ENCODE measurements at places on chromosomes 2 and 18. TPM values are rescaled to one million over a fixed set of nuclear protein-coding genes. Genes with fewer than 3 reads are reported as not detected.

GRCh38 chr18:48846423-48846932, 104.3 kb downstream of the SMAD7 start:
- no peak overlapping the region for H3K4me3 ChIP-seq
- no peaks in the 10 kb centered on the region for H3K27me3 ChIP-seq
- no peaks in the 10 kb centered on the region for H3K4me1 ChIP-seq
- H3K36me3 ChIP-seq, result no peaks in the 10 kb centered on the region
- no peak for DNase-seq

GRCh38 chr2:19753818-19754217, 148.0 kb downstream of the TTC32 start:
- H3K4me1 ChIP-seq, result no peaks in the 10 kb centered on the region
- DNase-seq, result no peak
- no peak overlapping the region for H3K27ac ChIP-seq
- no peaks in the 10 kb centered on the region for H3K36me3 ChIP-seq

The NEB gene
- polyA plus RNA-seq, result 1.6 TPM

DNA sequence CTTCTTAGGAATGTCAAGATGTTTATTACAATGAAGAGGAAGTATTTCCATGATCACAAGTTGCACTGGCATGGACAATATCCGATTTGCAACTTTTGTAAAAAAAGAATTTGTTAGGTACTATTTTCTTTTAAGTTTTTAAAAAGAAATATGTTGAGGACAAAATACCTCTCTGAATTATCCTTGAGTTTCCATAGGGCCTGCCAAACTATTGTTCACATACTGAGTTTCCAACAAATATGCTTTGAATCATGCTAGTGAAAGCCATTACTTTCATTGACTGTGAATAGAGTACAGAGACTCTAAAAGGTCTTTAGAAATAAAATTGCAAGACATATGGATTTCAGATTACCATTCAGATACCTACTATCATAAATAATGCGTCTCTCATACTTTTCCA, 566.1 kb downstream of the TMEM182 start:
- no peaks in the 10 kb centered on the region for H3K36me3 ChIP-seq
- DNase-seq, result no peak
- H3K4me3 ChIP-seq, result no peak overlapping the region
- H3K27ac ChIP-seq, result no peak overlapping the region
- no peaks in the 10 kb centered on the region for H3K4me1 ChIP-seq

DNA sequence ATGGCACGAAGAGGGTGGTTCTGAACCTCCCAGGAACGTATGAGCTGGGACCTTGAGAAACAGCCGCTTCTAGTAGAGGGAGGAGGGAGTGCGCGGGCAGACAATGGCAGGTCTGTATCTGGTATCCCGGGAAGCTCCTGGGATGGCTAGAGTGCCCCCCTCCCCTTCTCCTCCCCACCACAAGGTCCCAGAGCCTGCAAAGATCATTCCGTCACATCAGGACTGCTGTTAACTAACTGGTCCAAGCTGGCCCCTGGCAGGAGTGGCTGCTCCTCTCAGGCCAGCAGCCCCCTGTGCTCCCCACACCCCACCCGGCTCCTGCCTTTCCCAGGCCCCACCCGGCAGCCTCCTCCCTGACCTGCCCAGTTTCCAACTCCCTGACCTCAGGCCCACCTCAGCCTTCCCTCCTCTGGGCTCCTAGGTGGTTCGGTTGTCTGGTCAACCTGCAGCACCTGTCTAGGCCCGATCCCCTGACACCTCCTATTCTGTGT, 75.0 kb downstream of the TPO start:
- no peaks in the 10 kb centered on the region for H3K4me1 ChIP-seq
- no peaks in the 10 kb centered on the region for H3K36me3 ChIP-seq
- H3K27ac ChIP-seq, result no peak overlapping the region

DNA sequence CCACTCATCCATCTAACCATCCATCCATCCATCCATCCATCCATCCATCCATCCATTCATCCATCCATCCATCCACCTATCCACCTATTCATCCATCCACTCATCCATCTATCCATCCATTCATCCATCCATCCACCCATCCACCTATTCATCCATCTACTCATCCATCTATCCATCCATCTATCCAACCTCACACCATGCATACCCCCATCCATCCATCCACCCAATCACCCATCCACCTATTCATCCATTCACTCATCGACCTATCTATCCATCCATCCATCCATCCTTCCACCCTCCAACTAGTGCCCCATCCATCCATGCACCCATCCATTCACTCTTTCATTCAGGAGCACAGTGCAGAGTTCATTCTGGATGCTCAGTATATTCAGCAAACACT, 21.5 kb upstream of the YWHAQ start:
- H3K4me1 ChIP-seq, result no peaks in the 10 kb centered on the region
- no peak overlapping the region for H3K27ac ChIP-seq
- H3K36me3 ChIP-seq, result no peaks in the 10 kb centered on the region
- no peak overlapping the region for H3K4me3 ChIP-seq

DNA sequence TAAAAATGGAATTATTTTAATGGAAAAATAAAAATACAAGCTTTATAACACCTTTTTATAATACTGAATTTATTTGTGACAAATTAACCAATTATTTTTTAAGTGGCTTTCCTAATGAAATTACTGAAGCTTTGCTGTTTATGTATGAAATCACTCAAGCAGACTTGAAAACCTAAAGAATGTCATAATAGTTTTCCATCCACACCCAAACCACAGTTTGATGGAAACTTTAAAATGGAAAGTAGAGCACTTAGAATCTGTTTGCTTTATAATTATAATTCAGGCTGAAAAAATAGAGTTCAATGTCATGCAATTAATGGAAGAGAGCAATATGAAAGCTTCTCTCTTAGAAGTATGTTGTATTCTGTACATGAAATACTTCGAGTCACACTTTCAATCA, 31.6 kb upstream of the WDR75 start:
- no peak overlapping the region for H3K4me3 ChIP-seq
- H3K27ac ChIP-seq, result no peak overlapping the region
- no peaks in the 10 kb centered on the region for H3K27me3 ChIP-seq
- DNase-seq, result no peak
- no peaks in the 10 kb centered on the region for H3K4me1 ChIP-seq

DNA sequence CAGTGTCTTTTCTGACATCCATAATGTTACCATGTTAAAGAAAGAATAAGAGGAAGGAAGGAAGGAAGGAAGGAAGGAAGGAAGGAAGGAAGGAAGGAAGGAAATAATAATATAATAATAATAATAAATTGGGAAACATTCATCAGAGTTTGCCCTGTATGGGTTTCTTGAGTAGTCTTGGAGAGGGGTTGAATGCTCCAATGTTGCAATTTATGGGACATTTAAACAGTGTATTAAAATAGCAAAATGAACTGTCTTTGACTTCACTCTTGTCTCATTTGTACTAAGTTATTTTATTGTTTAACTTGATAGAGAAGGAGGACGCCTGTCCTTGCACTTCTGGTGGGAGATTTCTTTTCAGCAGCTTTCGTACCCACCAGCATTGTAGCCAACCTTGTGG, 277.7 kb downstream of the RNF144A start:
- DNase-seq, result no peak
- no peaks in the 10 kb centered on the region for H3K4me1 ChIP-seq
- no peaks in the 10 kb centered on the region for H3K27me3 ChIP-seq
- no peak overlapping the region for H3K4me3 ChIP-seq
- no peaks in the 10 kb centered on the region for H3K36me3 ChIP-seq

GRCh38 chr2:220985561-220985960, 586.5 kb downstream of the EPHA4 start:
- H3K27me3 ChIP-seq, result no peaks in the 10 kb centered on the region
- H3K36me3 ChIP-seq, result no peaks in the 10 kb centered on the region
- no peaks in the 10 kb centered on the region for H3K4me1 ChIP-seq

- no peaks in the 10 kb centered on the region for H3K27me3 ChIP-seq
- peaks cover 3% of the 10 kb centered on the region for H3K36me3 ChIP-seq
- no peaks in the 10 kb centered on the region for H3K4me1 ChIP-seq
- H3K4me3 ChIP-seq, result no peak overlapping the region
- DNase-seq, result no peak
These were observed 20.1 kb downstream of the PLEKHB2 start for GRCh38 chr2:131125195-131125757.

- no peaks in the 10 kb centered on the region for H3K27me3 ChIP-seq
- no peak overlapping the region for H3K4me3 ChIP-seq
- H3K36me3 ChIP-seq, result peaks cover 7% of the 10 kb centered on the region
- DNase-seq, result no peak
- H3K4me1 ChIP-seq, result no peaks in the 10 kb centered on the region
- no peak overlapping the region for H3K27ac ChIP-seq
These were observed 115.4 kb downstream of the GORASP2 start for GRCh38 chr2:171044416-171044815.
